HepG2 (cell line): ENCODE measurements at places on chromosomes 7 and 10.
A peak's percentile ranks its signal among the peaks of the same experiment; 100 is the strongest.

GRCh38 chr7:139993169-139993568 lies 69.6 kb downstream of the PARP12 start:
- DNase-seq, result no peak

- no peak for DNase-seq
Observed at GRCh38 chr7:77812290-77812685, 13.7 kb downstream of the PHTF2 start.

DNA sequence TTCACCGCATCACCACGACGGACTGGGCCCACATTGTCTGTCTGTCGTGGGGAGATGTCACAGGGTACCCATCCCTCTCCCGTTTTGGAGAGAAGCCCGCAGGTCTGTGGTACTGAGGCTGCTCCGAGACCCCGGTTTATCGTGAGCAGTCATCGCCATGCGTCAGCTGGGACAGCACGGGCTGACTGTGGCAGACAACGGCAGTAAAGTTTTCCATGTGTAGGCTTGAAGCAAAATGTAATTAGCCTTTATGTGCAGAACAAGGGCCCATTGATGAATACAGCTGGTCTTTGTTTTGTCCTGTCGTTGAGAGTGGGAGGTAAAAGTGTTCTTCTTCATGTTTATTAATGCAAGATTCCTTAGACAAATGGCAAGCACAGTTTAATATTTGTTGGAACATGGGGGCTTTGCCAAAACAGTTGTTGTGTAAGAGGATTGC lies 167.4 kb upstream of the SH2B2 start:
- peak; percentile 13 for DNase-seq

- DNase-seq, result no peak
Observed at GRCh38 chr7:96306385-96307125, 15.3 kb downstream of the SLC25A13 start.

GRCh38 chr10:48976196-48976595 lies 36.6 kb upstream of the LRRC18 start:
- peak; percentile 6 for DNase-seq

DNA sequence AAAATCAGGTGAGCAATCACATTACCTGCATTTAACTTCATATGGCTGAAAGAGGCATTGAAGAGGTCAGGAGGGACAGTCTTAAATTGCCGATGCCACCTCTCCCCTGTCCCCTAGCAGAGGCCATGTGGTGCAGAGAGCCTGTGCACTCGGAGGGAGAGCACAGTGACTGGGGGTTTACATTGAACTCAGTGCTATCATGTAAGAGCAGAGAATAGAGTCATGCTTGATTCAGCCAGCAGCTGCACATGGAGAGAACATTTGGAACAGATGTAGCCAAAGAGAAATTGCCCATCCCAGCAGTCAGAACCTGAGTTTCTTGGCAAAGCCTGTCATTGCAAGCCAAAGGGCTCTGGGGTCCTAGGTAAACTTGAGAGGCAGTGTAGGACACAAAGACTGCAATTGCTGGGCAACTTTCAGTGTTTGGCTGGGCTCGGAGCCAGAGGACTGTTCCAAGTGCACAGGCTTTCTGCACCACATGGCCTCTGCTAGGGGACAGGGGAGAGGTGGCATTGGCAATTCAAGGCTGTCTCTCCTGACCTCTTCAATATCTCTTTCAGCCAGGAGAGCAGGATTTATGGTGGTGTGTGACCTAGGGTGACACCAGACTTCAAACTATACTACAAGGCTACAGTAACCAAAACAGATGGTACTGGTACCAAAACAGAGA lies 267.1 kb downstream of the REEP3 start:
- no peak for DNase-seq

DNA sequence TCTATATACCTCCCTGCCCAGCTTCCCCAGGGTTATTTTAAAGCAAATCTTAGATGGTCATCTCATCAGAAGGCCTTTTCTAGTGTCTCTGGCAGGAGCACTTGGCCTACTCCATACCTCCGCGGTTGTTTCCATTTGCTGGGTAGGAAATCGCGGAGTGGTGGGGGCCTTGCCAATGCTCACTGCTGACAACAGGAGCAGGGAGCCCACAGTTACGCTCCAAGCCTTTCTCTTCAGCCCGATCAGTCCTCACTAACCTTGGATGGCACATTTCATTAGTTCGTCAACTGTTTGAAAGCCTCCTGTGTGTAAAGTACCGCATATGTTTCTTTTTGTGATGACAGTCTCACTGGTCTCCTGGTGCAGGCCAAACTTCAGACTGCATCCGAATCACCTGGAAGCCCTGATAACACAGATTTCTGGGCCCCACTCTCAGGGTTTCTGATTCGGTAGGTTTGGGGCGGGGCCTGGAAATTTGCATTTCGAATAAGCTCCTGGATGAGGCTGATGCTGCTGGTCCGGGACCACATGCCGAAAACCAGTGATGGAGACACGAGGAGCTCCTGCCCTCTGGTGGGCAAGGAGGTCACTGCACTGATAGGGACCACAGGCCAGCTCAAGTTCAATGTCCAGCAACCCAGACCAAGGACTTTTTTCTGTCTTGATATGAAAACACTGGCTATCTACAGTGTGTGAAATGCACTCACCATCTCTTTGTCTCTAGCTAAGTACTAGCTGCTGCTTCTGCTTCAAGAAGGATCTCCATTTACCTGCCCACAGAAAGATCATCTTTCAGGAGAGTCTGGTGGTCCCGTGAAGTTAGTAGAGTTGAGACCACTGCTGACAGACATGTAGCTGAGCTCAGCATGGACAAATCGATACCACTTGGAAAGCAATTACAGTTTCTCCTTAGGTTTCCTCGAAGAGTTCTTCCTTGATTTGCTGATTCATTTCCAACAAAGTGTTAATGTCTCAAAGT lies 14.0 kb downstream of the LRGUK start:
- DNase-seq, result peak; percentile 34

GRCh38 chr10:101000127-101000914 lies 713 bp downstream of the LZTS2 start:
- DNase-seq, result no peak

DNA sequence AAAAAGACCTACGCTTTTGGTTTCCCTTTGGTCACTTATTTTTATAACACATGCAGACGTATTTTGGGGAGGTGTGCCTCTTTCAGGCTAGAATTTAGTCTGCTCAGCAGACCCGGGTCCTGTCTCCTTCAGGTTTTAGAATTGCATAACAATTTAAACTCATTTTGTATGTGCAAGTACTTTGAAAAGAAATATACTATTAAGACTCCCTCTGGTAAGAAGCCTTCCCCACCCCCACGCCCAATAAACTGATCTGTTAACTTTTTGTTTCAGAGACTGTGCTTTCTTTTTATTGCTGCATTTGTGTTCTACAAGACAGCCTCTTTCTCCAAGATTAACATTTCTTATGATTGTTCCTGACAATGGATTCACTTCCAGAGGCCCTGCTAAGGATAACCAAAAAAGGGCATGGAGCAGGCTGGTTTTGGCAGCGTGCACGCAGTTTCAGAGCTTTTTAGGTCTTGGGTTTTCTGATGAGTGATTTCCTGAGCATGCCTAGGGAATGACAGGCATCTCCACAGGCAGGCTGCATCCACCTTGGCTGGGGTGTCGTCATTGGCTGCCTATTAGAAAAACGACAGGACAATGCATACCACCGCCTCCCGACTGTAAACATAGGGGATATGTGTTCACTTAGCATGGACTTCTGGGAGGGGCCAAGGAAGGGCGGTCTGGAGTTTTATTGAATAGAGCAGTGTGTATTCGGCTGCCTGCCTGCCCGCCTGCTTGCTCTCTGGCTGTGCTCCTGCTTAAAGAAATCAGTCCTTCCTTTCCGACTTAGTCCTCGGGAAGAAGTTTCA lies at the start of gene CALD1:
Gene CALD1, plus strand, starts transcription at position 694 of the 800 bp plus-strand sequence. CDS start 88,100 bp downstream, outside the sequence.
- DNase-seq, result peak; percentile 78

DNA sequence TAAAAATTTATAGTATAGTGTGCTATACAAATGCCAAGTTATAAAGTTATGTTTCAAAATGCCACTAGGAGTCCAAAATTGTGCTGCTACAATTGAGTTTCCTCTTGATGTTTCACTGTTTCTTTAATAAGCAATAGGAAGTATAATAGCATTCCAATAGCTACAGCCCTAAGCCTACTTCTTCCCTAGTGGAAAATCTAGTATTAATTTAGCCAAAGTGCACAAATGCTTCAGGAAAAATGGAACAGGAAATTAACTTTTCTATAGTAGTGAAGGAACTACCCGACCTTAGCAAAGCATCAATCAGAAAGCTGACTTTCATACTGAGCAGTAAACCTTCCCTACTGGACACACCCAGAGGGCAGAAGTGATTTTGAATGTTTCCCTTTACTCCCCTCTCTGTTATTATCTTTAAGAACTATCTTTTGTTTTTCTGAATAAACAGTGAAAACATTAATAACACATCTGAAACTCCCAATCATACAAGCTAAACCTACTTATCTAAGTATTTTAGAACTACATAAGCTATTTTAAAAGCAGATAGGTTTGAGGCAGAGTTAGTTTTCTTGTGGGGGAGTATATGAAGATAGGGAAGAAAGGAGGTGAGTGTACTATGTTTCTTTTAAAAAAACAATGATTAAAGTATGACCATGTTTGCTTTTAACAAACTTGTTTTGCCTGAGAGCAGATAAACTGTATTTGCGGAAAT lies 13.7 kb downstream of the CPED1 start:
- DNase-seq, result no peak

GRCh38 chr10:78404296-78404695 lies 370.6 kb downstream of the RPS24 start:
- DNase-seq, result no peak

GRCh38 chr10:51918884-51919325 lies 219.5 kb upstream of the CSTF2T start:
- DNase-seq, result no peak

GRCh38 chr7:12069757-12070156 lies 141.3 kb upstream of the TMEM106B start:
- no peak for DNase-seq

DNA sequence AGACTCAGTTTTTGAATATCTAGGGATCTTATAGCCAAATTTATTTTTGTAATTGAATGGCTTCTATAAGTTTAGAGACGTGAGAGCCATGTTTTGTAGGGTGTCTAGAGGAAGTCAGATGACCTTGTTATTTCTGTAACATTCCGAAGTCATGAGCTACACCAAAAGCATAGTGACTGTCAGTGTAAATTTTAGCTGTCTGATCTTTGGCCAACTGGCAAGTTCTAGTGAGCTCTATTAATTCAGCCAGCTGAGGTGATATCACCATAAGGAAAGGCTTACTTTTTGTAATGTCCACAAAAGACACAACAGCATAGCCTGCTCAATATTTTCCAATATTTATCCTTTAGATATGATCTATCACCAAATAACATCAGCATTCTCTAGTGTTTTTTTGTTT lies 9.9 kb upstream of the NT5C3A start:
- peak; percentile 26 for DNase-seq

DNA sequence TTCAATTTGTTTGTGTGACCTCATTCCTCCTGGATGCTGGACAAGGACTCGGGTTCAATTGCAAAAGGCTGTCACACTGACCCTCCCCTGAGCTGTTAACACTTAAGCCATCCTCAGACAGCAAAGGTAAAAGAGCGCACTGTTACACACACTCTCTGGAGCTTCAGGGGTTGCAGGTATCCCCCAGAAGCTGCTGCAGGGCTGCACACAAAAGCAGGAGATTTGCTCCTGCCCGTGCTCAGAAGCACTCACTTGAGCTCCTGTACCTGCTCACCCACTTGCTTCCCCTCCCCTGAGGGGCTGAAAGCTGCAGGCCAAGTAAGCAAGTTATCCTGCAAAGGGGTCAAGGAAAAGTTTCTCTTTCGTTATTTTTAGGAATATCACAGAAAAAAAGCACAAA lies 886.2 kb upstream of the ZWINT start:
- DNase-seq, result no peak

DNA sequence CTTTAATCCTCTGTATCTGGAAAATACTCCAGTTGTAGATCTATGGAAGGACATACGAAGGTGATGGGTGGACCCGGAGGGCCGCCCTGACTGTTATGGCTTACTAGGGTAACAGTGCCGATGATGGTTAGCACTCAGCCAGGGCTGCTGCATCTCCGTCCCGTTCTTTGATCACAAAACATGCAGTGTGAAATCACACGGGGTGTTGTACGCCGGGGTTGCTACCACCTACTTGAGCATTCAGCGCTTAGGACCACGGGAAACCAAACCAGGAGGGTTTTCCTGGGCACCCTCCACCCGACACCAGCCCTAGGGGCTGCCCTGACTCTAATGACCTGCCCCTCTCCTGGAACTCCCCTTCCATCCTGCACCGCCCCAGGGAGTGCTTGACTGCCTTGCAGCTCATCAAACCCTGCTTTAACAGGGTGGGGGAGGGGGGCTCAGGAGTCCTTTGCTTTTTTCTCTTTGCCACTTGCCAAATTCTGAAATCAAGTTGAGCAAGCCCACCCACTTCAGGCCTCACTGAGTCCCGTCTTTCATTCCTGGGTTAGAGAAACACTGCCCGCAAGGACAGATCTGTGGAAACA lies 20.4 kb downstream of the ZNF775 start:
- DNase-seq, result no peak

GRCh38 chr7:139103057-139103815 lies 6.3 kb downstream of the ZC3HAV1 start:
- no peak for DNase-seq

GRCh38 chr7:22159341-22159740 lies 197.6 kb downstream of the RAPGEF5 start:
- DNase-seq, result no peak

GRCh38 chr10:31930023-31930751 lies 1.6 kb upstream of the ARHGAP12 start:
- DNase-seq, result no peak

DNA sequence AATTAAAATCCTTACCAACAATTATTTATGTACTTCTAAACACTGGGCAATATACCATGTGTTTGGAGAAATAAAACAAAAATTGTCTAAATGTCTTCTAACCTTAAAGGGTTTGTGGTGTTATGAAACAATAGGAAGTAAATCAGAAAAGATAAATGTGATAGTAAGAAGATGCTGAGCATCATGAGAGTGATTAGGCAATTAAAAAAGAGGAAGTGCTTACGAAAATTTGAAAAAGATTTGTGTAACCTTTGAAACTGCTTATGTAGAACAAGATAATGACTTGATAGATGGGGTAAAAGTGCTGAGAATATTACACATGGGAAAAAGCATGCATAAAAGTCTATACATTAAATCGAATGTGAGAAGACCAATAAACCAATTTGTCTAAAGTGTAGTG lies 573.4 kb upstream of the CNTNAP2 start:
- no peak for DNase-seq

GRCh38 chr7:105649727-105650381 lies 68.6 kb upstream of the EFCAB10 start:
- DNase-seq, result no peak

DNA sequence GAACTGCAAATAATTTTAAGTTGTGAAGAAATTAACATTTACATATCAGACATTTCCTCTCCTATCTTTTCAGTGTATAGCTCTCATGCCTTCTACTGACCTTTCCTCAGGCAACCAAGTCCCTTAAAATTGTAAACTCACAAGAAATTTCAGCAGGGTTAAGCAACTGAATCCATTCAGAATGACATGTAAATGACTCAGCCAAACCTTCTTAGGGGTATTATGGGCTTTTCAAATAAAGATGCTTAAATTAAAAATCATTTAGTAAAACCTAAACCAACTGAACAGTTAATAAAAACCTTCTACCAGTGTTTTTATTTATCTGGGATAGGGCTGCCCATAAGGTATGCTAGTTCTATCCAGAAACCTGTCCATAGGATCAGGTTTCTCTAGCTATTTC lies 20.7 kb downstream of the WAPL start:
- no peak for DNase-seq

- DNase-seq, result no peak
Observed at GRCh38 chr7:157691586-157692459, 355.0 kb downstream of the DNAJB6 start.

GRCh38 chr7:15947754-15948153 lies 261.3 kb upstream of the MEOX2 start:
- DNase-seq, result no peak

GRCh38 chr7:85630904-85631600 lies 444.2 kb upstream of the SEMA3D start:
- DNase-seq, result peak; percentile 5
